DND-41 (cell line): ENCODE measurements at places on chromosomes 16 and 17.
A peak's percentile ranks its signal among the peaks of the same experiment; 100 is the strongest.

GRCh38 chr17:21538615-21539014 is 153.7 kb upstream of the KCNJ18 start:
- DNase-seq, result no peak

DNA sequence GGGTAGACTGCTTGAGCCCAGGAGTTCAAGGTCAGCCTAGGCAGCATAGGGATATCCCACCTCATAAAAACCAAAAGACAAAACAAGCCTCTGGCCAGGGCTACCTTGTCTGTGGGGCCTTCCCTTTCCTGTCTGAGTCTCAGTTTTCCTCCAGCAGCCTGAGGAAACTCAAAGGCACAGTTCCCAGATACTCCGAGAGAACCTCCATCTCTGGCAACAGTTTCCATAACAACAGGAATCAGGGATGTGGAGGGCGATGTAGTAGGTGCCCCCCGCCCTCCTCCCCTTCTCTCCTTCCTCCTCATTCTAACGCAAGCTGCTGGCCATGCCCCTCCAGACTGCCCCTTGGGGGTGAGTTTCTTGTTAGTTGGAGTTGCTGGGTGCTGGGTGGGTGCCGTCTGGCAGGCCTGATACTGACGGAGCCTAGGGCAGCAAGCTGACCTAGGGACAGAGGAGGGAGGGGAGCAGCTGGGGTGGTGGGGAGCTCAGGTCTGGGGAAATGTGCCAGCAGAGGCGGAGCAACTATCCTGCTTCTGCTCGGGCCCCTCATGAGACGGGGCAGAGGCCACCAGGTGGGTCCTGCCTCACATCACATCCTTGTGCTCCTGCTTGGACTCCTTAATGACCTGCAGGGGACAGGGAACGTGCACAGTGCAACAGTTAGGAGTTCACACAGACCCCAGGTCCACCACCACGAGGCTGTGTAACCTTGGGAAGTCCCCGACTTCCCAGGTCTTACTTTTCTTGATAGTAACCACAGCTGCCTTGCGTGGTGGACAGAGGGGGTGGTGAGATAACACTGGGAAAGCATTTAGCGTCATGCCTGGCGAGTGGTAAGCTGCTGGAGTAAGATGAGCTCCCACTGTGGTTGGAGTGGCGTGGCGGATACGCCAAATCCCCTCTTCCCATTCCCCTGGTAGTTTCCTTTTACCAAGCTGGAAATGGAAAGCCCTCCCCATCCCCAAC is 7.8 kb upstream of the EFTUD2 start:
- DNase-seq, result no peak

DNA sequence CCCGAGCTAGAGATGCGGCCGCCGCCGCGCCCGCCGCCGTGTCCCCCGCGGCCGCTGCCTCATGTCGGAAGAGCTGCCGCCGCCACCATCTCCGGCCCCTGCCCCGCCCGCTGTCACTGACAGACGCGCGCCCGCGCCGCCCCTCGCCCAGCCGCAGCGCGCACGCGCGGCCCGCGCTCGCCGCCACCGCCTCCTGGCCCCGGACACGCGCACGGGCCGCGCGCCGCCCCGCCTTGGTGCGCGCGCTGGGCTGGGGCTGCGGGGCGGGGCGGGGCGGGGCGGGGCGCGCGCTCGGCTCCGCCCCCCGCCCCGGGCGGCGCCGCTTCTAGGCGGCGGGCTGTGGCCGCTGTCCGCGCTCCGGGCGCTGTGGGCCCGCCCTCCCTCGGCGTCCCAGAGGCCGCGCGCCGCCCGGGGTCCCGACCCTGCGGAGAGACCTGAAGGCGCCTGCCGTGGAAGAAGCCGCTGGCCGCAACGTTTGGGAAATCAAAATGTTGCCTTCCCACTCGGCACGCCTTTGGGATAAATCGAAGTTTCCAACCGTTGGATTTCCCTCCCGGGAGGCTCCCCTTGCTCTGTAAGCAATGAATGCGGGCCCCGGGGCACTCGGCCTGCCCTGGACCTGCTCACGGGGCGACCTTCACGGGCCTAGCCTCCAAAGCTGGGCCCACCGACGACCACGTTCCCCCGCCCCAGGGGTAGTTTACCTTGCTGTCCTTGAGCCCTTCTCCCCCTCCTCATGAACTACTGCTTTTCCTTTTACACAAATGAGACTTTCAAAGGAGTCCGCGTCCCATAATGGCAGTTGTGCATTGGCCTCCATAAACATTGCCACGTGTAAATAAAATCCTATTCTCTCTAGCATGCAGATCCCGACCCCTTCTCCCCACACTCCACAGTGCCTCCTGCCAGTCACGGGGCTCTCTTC is at the start of gene ADCY9:
Gene ADCY9, minus strand, starts transcription at position 118 of the 925 bp plus-strand sequence. CDS start 1,000 bp downstream, outside the sequence.
- DNase-seq, result no peak

DNA sequence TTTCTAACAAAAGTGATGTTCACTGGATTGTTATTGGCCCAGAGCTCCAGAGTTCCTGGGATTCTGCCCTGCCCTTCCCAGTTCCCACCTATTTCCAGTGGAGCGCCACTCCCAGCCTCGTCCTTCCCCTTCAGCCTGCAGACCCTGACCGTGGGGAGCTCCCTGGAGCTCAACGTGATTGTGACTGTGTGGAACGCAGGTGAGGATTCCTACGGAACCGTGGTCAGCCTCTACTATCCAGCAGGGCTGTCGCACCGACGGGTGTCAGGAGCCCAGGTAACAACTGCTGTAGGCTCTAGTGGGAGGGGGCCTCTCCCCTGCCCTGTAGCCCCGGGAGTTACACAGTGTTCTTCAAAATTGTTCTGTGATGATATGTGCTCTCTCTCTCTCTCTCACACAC is 11.8 kb downstream of the COX6A2 start:
- no peak for DNase-seq

DNA sequence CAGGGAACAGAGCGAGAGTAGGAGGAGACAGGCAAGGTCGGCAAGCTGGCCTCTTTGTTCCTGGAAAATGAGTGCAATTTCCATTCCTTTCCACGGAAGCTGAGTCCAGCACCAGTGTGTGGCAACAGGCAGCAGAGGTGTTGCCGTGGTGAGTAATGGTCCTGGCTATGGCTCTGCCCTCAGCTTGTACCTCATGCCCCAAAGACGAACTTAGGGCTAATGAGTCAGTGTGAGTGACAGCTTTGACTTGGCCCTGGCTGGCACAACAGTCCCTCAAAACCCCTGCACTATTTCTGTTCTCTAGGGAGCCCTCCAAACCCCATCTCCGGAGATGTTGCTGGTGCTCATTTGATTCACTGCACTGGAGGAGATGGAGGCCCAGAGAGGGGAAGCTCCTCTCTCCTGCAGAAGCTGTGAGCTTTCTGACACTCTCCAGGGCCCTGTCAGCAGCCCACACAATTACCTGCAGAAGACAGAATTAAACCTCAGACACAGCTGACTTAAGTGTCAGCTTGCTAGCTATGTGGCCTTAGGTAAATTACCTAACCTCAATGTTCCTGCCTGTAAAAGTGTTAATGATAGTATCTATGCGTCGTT is 129.9 kb downstream of the TMEM132E start:
- no peak for DNase-seq

DNA sequence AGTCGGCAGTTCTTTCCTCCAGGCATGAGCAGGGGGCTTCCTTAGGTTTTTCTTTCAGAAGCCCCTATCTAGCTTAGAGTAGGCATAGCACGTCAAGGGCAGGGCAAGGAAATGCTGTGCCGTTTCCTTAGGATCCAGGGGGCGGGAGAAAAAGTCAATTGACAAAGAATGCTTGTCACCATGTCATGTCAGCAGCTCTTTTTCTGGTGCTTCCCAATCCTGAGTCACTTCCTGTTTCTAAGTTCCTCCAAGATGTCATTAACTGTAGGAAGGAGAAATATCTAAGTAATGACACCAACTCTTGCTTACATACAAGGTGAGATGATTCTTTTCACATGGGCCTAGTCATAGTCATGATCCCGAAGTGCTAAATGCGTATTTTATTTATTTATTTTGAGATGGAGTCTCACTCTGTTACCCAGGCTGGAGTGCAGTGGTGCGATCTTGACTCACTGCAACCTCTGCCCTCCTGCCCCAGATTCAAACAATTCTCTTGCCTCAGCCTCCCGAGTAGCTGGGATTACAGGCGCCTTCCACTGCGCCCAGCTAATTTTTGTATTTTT is 35.2 kb downstream of the GJC1 start:
- DNase-seq, result no peak

GRCh38 chr16:77657016-77657415 is 65.3 kb upstream of the NUDT7 start:
- no peak for DNase-seq

- no peak for DNase-seq
Observed at GRCh38 chr17:46756861-46757260, 61.6 kb downstream of the WNT3 start.

DNA sequence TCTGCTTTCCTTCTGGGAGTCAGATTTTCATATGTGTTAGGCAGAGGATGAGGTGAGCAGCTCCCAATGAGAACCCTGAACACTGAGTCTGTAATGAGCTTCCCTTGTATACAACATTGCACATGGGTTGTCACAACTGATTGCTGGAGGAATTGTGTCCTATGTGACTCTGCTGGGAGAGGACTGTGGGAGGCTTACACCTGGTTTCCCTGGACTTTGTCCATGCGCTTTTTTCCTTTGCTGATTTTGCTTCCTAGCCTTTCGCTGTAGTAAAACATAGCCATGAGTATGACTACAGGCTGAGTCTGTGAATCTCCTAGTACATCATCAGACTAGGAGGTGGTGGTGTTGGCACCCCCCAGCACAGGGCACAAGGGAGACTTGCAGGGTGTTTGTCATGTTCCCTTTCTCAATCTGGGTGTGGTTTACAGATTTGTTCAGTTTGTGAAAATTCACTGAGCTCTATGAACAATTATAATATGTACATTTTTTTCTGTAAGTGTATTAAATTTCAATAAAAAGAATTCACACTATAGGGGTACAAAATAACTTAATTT is 1.7 kb upstream of the PLK1 start:
- no peak for DNase-seq

- DNase-seq, result no peak
Observed at GRCh38 chr17:57077000-57077399, 8.0 kb upstream of the AKAP1 start.

GRCh38 chr16:31206776-31207175 is 4.2 kb upstream of the PYCARD start:
- no peak for DNase-seq

DNA sequence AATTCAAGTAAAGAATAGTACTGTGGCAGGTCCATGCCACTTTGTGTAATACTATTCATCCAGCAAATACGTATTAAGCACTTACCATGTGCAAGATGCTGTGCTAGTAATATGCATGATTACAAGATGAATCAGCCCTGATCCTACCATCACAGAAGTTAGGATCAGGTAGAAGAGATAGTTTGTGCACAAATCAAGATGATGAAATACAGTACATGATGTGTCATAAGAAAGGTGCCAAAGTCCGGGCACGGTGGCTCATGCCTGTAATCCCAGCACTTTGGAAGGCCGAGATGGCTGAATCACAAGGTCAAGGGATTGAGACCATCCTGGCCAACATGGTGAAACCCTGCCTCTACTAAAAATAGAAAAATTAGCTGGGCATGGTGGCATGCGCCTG is 10.9 kb downstream of the COG4 start:
- no peak for DNase-seq

GRCh38 chr17:1597861-1598342 is 30.7 kb downstream of the SLC43A2 start:
- DNase-seq, result no peak

DNA sequence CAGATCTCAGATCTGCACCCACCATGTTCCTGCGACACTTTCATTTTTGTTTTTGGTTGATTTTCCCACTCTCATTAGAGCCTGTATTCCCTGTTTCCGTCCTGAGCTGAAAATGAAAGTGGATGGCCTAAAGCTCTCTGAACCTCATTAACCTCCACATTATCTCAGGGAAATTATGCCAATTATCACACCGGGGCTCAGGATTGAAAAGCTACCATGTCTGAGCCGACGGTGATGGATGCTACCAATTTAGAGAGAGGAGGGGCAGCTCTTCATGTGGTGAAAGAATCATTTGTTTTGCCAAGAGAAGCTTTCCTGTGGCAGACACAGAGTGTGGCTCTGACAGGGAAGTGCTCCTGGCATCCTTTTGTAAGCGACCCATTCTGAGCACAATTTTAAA is 410.4 kb upstream of the CDH11 start:
- no peak for DNase-seq

- DNase-seq, result peak; percentile 79
Observed at GRCh38 chr17:75764711-75765421, at the start of gene GALK1. GALK1 (minus strand) TSS chr17:75765192; CDS start chr17:75765136, 56 bp downstream.

DNA sequence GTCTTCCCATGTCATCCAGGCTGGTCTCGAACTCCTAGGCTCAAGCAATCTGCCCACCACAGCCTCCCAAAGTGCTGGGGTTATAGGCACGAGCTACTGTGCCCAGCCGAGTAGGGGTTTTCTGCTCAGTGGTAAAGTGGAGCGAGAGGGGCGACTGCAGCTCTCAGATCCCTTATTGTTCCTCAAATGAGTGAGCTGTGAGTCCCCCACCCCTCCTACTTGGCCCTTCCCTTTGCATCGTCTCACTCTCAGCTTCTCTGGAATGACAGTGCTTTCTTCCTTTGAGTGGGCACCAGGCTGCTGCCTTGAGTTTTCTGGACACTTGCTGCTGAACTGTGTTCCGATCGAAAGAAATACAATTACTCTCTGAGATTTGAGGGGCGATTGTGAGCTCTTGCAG is 63.5 kb downstream of the MSI2 start:
- DNase-seq, result no peak

DNA sequence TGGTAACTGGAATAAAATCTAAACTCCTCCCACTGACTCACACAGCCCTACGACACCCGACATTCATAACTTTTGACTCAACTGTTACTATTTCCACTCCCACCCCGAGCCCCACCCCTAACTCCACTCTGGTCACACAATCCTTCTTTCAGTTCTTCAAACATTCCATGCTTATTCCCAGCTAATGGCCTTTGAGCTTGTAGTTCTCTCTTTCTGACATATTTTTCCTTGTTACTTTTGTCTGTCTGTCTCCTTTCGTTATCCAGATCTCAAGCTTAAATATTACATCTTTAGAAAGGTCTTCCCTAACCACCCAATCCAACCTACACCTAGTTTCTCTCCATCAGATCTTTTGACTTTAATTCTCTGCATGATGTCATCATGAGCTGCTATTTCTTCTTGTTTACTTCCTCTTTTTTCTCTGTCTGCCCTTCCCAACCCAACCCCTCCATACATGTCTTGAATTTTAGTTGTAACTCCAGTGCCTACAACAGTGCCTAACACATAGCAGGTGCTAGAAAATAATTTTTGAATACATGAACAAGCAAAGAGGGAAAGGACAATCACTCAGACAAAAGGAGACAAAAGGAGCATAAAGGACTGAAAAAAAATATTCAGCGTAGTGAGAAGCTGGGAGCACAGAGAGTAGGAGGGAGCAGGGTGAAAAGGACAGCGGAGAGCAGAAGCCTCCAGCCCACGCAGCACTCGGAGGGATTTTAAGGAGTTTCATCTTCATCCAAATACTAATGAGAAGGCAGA is 65.2 kb upstream of the SMIM36 start:
- DNase-seq, result no peak

DNA sequence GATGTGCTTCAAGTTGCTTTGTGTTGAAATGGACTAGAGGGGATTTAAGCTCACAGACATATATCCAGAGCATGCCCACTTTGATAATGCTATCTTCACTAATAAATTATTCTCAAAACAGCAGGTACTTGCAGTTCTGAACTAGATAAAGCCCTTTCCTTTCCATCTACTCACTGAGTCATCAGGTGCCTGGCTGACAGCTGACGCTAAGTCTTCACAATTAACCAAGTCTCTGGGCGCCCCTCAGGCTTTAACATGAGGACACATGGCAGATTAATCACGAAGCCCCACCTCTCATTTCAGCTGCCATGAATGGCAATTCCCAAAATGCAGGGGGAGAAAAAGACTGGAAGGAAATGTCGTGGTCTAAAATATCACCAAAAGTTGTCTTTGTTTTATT is 29.5 kb upstream of the CRISPLD2 start:
- DNase-seq, result no peak
